Caco-2 (cell line): ENCODE measurements at places on chromosomes 11 and 22. TPM values are rescaled to one million over a fixed set of nuclear protein-coding genes. Genes with fewer than 3 reads are reported as not detected.
A peak's percentile ranks its signal among the peaks of the same experiment; 100 is the strongest.

- no peak overlapping the region for H3K27ac ChIP-seq
- H3K4me3 ChIP-seq = no peak overlapping the region
- peaks cover 24% of the 10 kb centered on the region for H3K4me1 ChIP-seq
- no peaks in the 10 kb centered on the region; the same call in 1 of the 2 replicates for H3K36me3 ChIP-seq
- no peaks in the 10 kb centered on the region for H3K27me3 ChIP-seq
Observed at GRCh38 chr22:21861264-21861848, 6.1 kb downstream of the MAPK1 start.

GRCh38 chr11:117826832-117827231 is 2.3 kb upstream of the FXYD2 start:
- no peaks in the 10 kb centered on the region for H3K36me3 ChIP-seq
- DNase-seq = no peak
- H3K4me1 ChIP-seq = peaks cover 8% of the 10 kb centered on the region
- H3K27ac ChIP-seq = no peak overlapping the region

DNA sequence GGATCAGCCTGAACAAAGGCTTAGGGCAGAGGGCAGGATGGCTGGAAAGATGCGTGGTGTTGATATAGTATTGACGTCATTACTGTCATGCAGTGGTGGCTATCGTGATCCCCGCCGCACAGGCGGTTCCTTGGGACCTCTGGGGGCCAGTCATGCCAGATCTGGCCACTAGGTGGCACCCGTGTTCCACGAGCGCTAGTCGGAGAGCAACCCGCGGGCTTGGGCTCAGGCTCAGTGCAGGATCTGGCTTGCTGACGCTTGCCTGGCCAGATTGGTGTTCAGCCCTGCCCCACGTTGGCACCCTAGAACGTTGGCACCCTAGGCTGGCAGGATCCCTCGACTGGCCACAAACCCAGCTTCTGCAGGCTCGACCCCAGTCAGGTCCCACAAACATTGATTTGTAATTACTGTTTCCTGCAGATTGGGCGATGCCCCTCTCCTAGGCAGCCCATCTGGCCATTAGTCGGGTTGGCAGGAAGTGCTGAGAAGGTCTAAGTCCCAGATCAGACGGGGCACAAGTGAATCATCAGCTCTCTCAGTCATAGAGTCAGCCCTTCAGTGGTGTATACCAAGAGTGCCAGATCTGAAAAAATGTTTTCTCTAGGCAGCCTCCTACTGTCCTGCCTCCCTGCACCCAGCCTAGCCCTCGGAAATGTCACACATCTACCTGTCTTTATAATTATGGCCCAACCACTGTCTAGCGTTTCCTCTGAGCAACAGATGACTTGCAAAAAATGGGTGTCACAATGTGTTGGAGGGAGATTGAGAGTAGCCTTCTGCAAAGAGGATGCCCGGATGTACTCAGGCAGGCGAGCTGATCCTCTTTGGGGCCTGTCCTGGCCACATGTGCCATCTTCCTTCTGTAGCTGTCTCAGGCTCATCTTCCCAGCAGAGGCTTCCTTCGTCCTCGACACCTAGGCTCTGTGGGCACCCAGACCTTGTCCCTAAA is 315.3 kb downstream of the TMEM135 start:
- no peak overlapping the region for H3K4me3 ChIP-seq
- no peak overlapping the region for H3K27ac ChIP-seq
- no peaks in the 10 kb centered on the region for H3K27me3 ChIP-seq
- peaks cover 11% of the 10 kb centered on the region for H3K4me1 ChIP-seq
- DNase-seq = peak; percentile 96

GRCh38 chr22:23180893-23181720 is 798 bp downstream of the BCR start:
- no peaks in the 10 kb centered on the region for H3K27me3 ChIP-seq
- DNase-seq = peak; percentile 22
- H3K4me3 ChIP-seq = peak overlapping the region; percentile 96
- H3K27ac ChIP-seq = peak overlapping the region; percentile 26

DNA sequence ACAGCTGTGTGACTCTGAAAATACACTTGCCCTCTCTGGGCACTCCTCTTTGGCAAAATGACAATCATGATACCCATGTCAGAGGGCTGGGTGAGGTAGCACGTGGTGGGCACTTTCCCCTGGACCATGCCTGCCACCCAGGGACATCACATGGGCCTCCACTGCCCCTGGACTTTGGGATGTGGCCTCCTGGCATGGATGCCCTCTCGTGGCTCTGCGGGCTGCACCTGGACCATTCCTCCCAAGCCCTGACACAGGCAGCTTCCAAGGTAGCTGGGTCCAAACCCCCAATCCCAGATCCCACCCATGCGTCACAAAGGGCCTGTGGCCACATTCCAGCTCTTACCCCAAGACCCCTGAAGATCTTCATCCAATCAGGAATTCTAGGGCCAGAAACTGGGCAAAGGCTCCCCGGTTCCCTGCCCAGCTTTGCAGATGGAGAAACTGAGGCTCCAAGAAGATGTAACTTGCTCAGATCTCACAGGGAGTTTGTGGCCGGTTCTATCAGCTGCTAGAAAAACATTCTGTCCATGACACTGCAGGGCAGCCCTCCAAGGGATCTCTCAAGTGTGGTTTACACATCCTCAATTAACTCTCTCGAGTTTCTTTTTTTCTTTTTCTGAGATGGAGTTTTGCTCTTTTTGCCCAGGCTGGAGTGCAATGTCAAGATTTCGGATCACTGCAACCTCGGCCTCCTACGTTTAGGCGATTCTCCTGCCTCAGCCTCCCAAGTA is 35.4 kb upstream of the CYB5R3 start:
- peaks cover 53% of the 10 kb centered on the region for H3K4me1 ChIP-seq
- H3K27me3 ChIP-seq = no peaks in the 10 kb centered on the region

- no peaks in the 10 kb centered on the region for H3K4me1 ChIP-seq
- H3K27me3 ChIP-seq = no peaks in the 10 kb centered on the region
- no peak overlapping the region for H3K4me3 ChIP-seq
- H3K36me3 ChIP-seq = no peaks in the 10 kb centered on the region
- peak overlapping the region; percentile 4 for H3K27ac ChIP-seq
Observed at GRCh38 chr11:78266451-78266850, 77.7 kb downstream of the USP35 start.

GRCh38 chr11:95703049-95703448 is 86.5 kb downstream of the FAM76B start:
- H3K4me1 ChIP-seq = peaks cover 16% of the 10 kb centered on the region
- no peaks in the 10 kb centered on the region for H3K36me3 ChIP-seq
- no peak overlapping the region for H3K4me3 ChIP-seq
- DNase-seq = no peak
- H3K27me3 ChIP-seq = no peaks in the 10 kb centered on the region
- H3K27ac ChIP-seq = no peak overlapping the region

- no peaks in the 10 kb centered on the region for H3K36me3 ChIP-seq
- no peak overlapping the region for H3K27ac ChIP-seq
- no peaks in the 10 kb centered on the region for H3K27me3 ChIP-seq
- H3K4me3 ChIP-seq = no peak overlapping the region
Observed at GRCh38 chr11:94302776-94303175, 1.6 kb upstream of the IZUMO1R start.

DNA sequence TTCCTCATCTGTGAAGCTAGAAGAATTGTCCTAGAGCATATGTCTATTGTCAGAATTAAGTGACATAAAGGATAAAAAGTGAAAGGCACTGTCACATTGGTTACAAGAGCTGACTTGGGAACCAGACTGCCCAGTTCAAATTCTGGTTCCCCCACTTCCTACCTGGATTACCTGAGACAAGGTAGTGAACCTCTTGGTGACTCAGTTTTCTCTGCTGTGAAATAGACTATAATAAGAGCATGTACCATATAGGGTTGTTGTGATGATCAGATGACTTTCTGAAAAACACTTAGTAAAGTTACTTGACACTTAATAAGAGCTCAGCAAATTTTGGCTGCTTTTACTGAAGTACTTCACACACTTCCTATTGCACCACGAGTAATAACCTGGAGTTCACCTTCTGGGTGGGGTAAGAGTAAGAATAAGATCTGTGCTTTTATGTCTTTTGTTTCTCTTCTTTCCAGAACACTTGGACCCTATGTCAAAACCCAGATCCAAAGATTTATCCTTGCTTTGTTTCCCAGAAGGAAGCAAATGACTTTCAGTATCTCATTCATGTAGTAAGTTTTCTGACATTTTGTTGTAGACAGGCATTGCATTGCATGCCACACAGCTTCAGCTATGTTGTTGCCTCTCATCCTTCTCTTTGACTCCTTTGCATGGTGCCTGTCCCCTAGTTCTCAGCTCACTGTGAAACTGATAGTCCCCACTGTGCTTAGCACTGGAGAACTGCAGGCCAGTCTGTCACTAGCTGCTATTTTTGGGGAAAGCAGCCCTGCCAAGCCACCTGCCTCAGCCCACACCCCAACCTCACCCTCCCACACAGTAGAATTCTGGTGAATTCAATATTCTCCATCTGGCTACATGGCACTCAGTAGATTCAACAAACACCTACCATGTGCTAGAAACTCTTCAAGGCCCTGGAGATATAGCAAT is 121.8 kb upstream of the POU2AF2 start:
- no peaks in the 10 kb centered on the region for H3K36me3 ChIP-seq
- no peaks in the 10 kb centered on the region for H3K4me1 ChIP-seq
- DNase-seq = no peak
- 0 out of 2 replicates have a peak, but pooled peaks cover 1% of the 10 kb centered on the region for H3K27me3 ChIP-seq
- no peak overlapping the region for H3K27ac ChIP-seq

YPEL1 gene
- 1.2 and 1.3 TPM in 2 replicates for total RNA-seq

DNA sequence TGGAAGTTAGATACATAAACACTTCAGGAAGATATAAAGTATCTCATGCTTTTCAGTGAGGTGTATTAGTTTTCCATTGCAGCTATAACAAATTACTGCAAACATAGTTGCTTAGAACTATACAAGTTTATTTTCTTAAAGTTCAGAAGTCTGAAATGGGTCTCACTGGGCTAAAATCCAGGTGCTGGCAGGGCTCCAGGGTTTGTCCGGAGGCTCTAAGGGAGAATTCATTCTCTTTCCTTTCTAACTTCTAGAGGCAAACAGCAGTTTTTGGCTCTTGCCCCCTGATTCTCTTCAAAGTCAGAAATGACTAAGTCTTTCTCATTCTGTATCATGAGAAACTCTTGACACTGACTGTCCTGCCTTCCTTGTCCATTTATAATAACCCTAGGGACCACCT is 138.8 kb downstream of the AASDHPPT start:
- H3K36me3 ChIP-seq = 0 out of 2 replicates have a peak, but pooled peaks cover 1% of the 10 kb centered on the region
- peak overlapping the region; percentile 60 for H3K27ac ChIP-seq
- H3K4me3 ChIP-seq = no peak overlapping the region
- H3K27me3 ChIP-seq = no peaks in the 10 kb centered on the region

RRM1 gene
- total RNA-seq = 136 and 152 TPM in 2 replicates

GVQW3 gene
- total RNA-seq = 13.0 and 15.8 TPM in 2 replicates

GRCh38 chr11:122807731-122808477 is 30.4 kb upstream of the CRTAM start:
- H3K27ac ChIP-seq = no peak overlapping the region
- DNase-seq = no peak
- H3K4me1 ChIP-seq = no peaks in the 10 kb centered on the region
- no peak overlapping the region for H3K4me3 ChIP-seq

KIF18A gene
- total RNA-seq = 22.3 and 22.5 TPM in 2 replicates

NPAS4 gene
- total RNA-seq = not detected in 2 replicates

DNA sequence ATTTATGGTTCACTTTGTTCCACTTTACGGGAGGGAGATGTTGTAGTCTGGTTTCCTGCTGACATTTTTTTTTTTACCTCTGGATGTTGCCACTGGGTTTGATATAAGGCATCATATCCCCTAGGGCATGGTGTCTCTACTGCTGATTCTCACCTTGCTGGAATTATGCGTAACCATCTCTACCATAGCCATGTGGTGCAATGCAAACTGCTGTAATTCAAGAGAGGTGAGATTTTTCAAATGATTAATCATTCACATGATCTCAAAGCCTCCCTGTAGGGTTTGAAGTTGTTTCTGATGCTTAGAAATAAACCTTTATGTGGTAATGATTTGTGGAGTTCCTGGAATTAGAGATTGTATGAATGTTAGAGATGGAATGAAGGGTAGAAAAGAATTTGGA is 13.0 kb downstream of the MS4A3 start:
- H3K27me3 ChIP-seq = no peaks in the 10 kb centered on the region
- no peaks in the 10 kb centered on the region for H3K4me1 ChIP-seq
- no peak overlapping the region for H3K27ac ChIP-seq
- no peak for DNase-seq

- H3K4me1 ChIP-seq = no peaks in the 10 kb centered on the region
- H3K27me3 ChIP-seq = no peaks in the 10 kb centered on the region; the same call in 1 of the 2 replicates
- no peak for DNase-seq
- H3K36me3 ChIP-seq = no peaks in the 10 kb centered on the region
- no peak overlapping the region for H3K4me3 ChIP-seq
Observed at GRCh38 chr11:77284476-77285468, 16.7 kb downstream of the GDPD4 start.

- H3K27me3 ChIP-seq = no peaks in the 10 kb centered on the region
- H3K4me1 ChIP-seq = no peaks in the 10 kb centered on the region
- no peak overlapping the region for H3K4me3 ChIP-seq
- no peak overlapping the region for H3K27ac ChIP-seq
- no peak for DNase-seq
- H3K36me3 ChIP-seq = no peaks in the 10 kb centered on the region
Observed at GRCh38 chr11:76176463-76176862, 29.8 kb downstream of the WNT11 start.

DNA sequence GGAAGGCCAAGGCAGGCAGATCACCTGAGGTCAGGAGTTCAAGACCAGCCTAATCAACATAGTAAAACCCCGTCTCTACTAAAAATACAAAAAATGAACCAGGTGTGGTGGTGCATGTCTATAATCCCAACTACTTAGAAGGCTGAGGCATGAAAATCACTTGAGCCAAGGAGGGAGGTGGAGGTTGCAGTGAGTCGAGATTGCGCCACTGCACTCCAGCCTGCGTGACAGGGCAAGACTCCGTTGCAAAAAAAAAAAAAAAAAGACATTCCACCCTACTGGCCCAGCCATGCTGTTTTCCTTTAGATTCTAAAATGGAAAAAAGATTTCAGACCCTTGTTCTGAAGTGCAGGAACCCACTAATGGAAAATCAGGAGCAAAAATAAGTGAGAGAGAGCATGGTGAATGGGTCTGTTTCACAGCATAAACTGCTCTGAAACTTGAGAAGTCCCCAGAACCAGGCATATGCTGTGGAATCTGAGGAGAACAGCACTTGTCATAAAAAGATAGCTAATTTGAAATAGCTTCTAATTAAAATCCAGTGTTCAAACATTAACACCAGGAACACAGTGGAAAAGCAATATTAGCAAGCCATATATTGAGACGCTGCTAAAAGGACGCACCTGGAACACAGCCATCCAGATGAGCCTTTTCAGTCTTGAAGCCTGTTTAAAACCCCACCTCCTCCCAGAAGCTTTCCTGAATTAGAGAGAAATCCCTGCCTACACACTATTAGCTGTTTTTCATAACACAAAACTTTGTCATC is 66.3 kb upstream of the CHRM4 start:
- no peak overlapping the region for H3K27ac ChIP-seq

WT1 gene
- total RNA-seq = 4.7 and 6.0 TPM in 2 replicates

GRCh38 chr22:49966774-49967705 is 6.5 kb downstream of the PIM3 start:
- no peak overlapping the region for H3K4me3 ChIP-seq
- no peak for DNase-seq
- H3K27me3 ChIP-seq = no peaks in the 10 kb centered on the region
- peaks cover 2% of the 10 kb centered on the region; the same call in 1 of the 2 replicates for H3K36me3 ChIP-seq
- H3K27ac ChIP-seq = peak overlapping the region; percentile 51
- H3K4me1 ChIP-seq = peaks cover 54% of the 10 kb centered on the region

RNF141 gene
- 65.2 and 74.8 TPM in 2 replicates for total RNA-seq

GRCh38 chr22:47195484-47196165 is 433.2 kb downstream of the TBC1D22A start:
- H3K36me3 ChIP-seq = no peaks in the 10 kb centered on the region
- no peaks in the 10 kb centered on the region for H3K4me1 ChIP-seq
- no peak overlapping the region for H3K4me3 ChIP-seq
- DNase-seq = no peak
- no peaks in the 10 kb centered on the region for H3K27me3 ChIP-seq

CCDC87 gene
- 1.0 TPM in 2 replicates for total RNA-seq

KRTAP5-11 gene
- total RNA-seq = not detected in 2 replicates

GRCh38 chr11:61194169-61194671 is 9.1 kb upstream of the PGA3 start:
- DNase-seq = no peak
- H3K36me3 ChIP-seq = no peaks in the 10 kb centered on the region
- no peaks in the 10 kb centered on the region; the same call in 1 of the 2 replicates for H3K4me1 ChIP-seq
- no peaks in the 10 kb centered on the region; the same call in 1 of the 2 replicates for H3K27me3 ChIP-seq
- no peak overlapping the region for H3K27ac ChIP-seq
